ENCODE measurements at places on chromosomes 3 and 15.

DNA sequence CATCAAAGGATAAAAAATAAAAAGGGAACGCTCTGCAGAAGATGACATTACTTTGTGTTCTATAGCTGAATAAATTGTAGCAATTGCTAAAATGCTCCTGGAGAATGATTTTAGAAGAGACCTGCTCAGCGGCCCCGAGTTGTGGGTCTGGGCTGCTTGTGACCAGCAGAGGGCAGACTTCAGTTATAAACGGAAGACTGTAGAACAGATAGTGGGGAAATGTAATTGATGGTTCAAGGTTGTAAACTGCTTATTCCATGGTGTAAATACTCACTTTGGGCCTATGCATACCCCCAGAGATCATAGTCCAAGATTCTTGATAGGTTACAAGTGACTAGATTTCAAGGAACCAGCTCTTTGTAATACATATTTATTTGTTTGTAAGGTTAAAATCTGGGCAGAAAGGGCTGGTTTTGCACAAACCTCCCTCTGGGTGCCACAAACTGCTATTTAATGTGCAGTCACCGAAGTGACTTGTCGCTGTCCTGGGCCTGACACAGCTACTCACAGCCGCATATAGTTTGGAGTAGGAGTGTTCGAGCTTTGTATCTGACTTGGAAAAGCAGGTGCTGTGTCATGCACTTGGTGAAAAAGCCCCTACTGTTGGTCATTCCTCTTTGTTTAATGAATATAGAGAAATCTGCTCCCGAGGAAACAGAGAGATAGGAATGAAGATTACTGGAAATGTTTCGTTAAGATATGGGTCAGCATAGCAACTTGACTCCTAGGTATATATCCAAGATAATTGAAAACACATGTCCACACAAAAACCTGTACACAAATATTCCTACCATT lies 34.7 kb upstream of the NDUFB4 start:
- DNase-seq, result peak; percentile 73

DNA sequence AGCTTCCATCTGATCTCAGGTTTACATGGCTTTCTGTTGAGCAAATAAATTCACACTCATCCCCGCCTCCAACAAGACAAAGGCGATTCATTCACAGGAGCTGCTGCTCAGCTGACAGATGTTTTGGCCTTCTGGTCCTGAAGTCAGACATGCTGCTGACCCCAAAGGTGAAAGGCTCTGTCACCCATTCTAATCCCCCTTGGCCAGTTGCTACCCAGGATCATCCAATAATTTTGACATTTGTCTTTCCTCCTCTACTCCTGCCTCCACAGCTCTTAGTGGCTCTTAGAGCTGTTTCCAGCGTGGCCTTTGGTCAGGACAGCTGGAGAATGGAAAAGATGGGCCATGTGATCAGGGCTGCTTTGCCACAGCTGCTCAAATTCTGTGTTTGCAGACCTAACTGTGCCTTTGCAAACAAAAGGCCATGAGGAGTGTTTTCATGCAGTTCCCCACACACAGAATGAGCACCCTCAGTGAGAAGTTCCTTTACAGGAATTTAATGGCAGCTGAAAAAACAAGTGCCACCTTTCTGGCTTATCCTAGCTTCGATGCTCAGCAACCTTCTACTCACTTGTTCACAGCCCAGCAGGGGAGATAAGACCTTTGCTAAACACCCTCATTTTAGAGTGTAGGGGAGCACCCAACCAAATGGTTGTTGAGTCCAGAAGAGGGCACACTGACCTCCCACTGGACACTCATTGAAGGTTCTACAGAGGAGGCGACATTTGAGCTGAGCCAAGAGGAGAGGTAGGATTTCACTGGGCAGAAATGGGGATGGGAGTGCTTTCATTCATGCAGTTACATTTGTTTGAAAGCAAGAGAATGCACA lies 39.0 kb downstream of the CYP19A1 start:
- DNase-seq, result no peak

DNA sequence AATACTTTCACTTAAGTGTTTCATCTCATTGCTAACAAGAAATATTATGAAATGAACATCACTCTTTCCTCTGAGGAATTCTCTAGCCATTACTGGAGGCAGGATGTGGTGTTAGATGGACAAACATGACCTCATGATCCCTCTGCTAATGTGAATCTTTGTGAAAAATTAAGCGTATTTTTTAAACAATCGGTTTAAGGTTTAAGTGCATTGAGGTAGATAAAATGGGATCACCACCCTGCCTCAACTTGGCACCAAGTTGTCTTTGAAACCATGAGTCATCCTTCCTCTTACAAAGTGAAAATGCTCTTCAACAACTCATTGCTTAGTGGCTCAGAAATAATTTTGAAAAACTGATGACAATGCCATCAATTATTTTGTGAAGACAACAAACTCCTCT lies 76.0 kb upstream of the DCBLD2 start:
- DNase-seq, result no peak

DNA sequence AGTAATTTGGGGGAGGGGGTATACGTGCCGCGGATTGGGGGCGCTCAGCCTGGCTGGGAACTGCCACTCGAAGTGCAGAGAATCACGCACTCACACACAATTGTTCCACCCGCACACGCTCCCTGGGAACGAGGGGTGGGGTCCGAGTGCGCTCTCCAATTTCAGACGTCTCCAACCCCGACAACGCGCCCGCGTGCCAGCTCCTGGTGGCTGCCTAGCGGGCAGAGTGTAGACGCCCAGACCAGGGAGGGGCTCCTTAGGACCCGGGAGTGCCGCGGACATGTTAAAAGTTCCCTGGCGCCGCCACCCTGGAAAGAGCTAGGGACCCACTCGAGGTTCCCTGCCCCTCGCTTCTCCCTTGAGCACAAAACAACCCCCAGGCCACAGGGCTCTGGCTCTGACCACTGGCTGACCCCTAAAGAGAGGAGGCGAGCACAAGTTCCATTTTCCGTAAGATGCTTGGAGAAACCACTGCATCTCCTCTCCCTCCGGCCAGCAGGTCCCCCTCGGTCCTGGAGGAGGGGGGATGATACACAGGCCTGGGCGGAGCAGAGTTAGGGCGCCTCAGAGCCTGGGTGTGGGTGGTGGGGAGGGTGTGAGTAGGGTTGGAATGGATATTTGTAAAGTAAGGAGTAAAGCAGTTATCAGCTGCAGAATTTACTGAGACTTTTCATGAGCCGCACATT lies 894 bp upstream of the ANKRD63 start:
- no peak for DNase-seq

- no peak for DNase-seq
Observed at GRCh38 chr3:57298041-57298440, 5.6 kb upstream of the ASB14 start.

GRCh38 chr3:25940935-25941334 lies 151.0 kb downstream of the OXSM start:
- no peak for DNase-seq

DNA sequence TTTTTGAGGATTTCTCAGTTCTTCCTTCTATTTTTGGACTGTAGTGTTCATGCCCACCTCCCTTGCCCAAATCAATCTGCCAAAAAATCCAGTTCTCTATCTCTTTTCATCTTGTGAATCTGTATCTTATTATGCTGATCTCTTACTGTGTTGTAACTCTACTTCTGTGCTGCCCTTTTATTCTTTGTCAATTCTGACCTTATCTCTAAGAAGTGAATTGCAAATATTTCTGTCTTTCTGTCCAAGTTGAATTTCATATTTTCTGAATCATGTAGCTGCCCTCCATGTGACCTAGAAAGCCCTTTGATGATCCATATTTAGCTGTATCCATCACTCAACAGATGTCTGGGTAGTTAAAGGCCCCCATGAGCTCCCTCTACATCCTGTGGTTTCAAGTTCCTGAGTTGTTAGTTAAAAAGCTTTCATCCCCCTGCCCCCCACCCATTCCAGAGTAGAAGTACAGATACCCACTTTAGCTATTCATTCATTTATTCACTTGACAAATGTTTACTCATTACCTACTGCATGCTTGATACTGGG lies 33.6 kb upstream of the ETV5 start:
- peak; percentile 74 for DNase-seq

- DNase-seq, result no peak
Observed at GRCh38 chr3:195073866-195074860, 196.8 kb downstream of the XXYLT1 start.

DNA sequence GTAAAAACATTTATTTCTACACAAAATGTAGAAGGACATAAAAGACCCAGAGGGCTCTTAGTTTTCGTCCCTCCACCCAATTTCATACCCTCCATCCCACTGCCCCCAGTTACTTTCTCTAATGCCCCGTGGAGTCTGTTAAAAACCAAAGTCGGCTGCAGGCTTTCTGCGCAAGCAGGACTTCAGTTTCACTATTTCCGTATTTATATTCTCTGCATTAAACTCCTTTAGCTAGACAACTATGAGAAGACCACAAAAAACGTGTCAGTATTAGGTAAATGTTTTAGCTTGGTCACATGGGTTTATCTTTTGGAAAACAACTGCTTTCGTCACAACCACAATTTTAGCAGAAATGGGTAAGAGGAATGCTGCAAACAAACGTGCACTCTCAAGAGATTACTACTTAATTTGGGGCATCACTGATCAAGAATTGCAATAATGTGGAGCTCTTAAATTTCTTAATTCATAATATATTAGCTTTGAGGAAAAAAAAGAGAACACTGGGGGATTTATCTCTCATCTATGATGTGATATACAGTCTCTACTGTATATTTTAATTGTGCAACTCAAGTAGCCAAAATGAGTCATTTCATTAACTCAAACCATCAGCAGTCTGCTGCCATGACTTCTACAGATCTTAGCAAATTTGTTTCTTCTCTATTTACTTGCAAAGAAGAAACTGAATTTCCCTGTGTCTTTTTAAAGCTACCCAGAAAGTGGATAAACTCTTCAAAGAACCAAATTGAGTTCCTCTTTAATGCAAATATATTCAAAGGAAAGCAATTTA lies 740 bp upstream of the NSMCE3 start:
- DNase-seq, result peak; percentile 68

GRCh38 chr15:69665641-69666111 lies 213.1 kb downstream of the RPLP1 start:
- DNase-seq, result peak; percentile 25

DNA sequence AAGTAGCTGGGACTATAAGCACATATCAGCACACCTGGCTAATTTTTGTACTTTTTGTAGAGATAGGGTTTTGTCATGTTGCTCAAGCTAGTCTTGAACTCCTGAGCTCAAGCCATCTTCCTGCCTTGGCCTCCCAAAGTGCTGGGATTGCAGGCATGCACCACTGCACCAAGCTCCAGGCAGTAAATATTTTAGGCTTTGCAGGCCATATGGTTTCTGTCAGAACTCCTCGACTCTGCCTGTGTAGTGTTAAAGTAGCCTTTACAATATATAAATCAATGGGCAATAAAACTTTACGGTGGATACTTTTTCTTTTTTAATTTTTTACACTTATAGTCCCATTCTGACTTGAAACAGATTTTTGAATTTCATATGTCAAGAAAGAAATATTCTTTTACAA lies 41.6 kb downstream of the DAG1 start:
- DNase-seq, result no peak

- DNase-seq, result no peak
Observed at GRCh38 chr3:129836381-129837064, 57.0 kb downstream of the TMCC1 start.

DNA sequence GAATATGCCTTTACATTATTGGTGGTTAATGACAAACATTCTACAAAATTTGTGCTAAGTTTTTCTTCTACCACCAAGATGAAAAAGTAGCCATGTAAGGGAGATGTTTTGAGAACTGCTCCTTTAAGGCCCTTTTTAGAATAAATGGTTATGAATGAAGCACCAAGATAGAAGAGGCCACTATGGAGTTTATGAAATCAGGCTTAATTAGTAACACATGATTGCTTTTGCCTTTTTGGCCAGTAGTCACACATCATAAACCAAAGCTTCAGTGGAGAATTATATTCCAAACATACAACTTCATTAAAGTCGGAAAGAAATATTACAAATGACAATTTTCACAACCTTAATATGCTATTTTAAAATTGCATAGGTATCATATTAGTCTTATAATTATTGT lies 331.7 kb downstream of the RBMS3 start:
- DNase-seq, result no peak

GRCh38 chr3:3080309-3080708 lies 29.9 kb downstream of the IL5RA start:
- no peak for DNase-seq

DNA sequence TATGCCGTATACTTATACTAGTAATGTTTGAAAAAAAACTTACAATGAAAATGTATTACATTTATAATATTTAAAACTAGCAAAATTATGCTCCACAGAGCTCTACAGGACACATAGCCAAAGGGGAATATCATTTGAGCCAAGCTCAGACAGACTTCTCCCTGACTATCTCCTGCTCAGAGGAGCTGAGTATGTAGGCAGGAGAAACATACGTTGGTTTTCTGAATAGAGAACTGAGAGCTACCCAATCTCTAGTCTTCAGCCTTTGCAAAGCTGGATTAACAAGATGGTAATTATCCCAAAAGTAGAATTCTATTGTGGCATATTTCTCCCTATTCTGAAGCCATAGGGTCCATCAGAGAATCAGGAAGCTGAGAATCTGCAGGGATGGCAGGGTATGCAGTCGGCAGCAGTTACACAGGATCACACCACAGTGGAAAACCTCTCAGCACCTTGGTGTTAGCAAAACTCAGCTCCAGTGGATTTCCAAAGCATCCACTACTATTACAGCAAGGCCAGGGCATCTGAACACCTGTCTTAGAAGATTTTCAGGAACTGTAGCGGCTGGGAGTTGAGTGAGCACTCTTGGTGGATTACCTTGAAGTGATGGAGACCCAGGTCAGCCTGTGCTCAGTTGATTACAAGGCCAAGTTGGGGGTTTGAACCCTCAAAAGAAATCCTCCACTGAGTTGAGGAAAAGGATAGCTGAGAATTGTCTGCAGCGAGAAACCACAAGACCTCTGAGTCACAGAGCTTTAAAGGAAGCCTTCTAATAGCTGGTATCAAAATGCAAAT lies 30.1 kb downstream of the GPR15 start:
- DNase-seq, result no peak
